ENCODE measurements at places on chromosomes 11 and 22. TPM values are rescaled to one million over a fixed set of nuclear protein-coding genes. Genes with fewer than 3 reads are reported as not detected.

The OR10A2 gene
- not detected for total RNA-seq

DNA sequence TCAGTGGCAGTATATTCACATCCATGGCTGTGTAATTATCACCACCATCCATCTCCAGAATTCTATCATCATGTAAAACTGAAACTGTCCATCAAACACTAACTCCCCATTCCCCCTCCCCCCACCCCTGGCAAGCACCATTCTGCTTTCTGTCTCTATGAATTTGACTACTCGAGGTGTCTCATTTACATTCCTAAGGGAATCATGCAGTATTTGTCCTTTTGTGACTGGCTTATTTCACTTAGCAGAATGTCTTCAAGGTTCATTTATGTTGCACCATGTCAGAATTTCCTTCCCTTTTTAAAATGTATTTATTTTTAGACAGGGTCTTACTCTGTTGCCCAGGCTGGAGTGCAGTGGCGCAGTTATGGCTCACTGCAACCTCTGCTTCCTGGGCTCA is 20.3 kb downstream of the DERL3 start:
- no peaks in the 10 kb centered on the region for H3K27me3 ChIP-seq
- no peak overlapping the region for H3K4me3 ChIP-seq
- peak overlapping the region; percentile 15 for H3K27ac ChIP-seq
- peaks cover 26% of the 10 kb centered on the region for H3K4me1 ChIP-seq
- peaks cover 53% of the 10 kb centered on the region for H3K36me3 ChIP-seq

DNA sequence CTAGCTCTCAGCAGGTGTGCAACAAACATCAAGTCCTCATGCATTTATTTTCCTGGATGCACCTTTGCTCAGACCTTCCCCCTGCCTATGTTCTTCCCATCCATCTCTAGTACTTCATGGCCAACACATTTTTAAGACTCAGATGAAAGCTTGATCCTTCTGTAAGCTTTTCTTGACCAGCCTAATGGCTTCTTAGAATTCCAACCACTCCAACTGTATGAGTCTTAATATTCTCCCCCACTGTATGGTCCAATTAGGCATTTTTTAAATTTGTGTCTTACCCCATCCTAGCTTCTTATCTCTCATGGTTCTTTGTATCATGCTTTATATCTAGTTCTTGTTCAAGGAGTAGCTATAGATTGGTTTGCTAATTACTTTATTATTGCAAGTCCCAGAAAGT is 44.8 kb downstream of the TENM4 start:
- H3K27me3 ChIP-seq, result no peaks in the 10 kb centered on the region
- H3K4me3 ChIP-seq, result no peak overlapping the region
- no peak for DNase-seq
- H3K27ac ChIP-seq, result no peak overlapping the region
- H3K4me1 ChIP-seq, result no peaks in the 10 kb centered on the region
- no peaks in the 10 kb centered on the region for H3K36me3 ChIP-seq

The BAIAP2L2 gene
- total RNA-seq, result 1.6 TPM

DNA sequence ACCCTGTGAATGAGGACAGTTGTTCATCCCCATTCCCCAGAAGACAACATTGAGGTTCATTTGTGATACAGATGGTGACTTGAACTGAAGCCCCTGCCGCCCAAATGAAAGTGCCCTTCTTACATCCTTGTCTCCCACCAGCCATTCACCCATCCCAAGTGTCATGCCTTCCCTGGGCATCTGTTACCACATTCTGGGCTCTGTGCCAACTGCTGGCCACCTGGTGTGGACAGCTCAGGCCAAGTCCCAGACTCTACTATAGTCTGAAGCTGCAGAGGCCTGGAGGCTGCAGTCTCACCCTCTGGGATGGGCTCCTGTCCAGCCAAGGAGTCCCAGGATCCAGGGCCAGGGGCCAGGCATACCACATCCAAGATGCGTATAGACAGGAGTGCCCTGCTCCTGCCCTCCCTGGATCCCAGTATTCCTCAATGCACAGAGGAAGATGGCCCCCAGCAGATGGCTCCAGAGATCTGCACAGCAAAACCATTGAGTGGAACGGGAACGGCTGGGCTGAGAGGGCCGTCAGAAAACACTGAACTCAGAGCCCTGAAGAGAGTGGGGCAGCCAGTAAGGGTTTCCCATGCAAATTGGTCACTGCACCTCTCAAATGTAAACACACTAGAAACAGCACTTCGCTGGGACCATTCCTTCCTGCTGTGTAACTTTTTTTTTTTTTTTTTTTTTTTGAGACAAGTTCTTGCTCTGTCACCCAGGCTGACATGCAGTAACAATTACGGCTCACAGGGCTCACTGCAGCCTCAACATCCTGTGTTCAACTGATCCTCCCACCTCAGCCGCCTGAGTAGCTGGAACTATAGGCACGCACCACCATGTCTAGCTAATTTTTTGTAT is 22.8 kb downstream of the ARRB1 start:
- H3K4me3 ChIP-seq, result peak overlapping the region; percentile 54
- H3K27ac ChIP-seq, result peak overlapping the region; percentile 89
- H3K27me3 ChIP-seq, result no peaks in the 10 kb centered on the region
- peaks cover 59% of the 10 kb centered on the region for H3K4me1 ChIP-seq

The OR5AL1 gene
- not detected for total RNA-seq

GRCh38 chr11:117618302-117618981 is 178.6 kb downstream of the DSCAML1 start:
- no peak for DNase-seq
- no peaks in the 10 kb centered on the region for H3K36me3 ChIP-seq
- no peaks in the 10 kb centered on the region for H3K27me3 ChIP-seq
- no peak overlapping the region for H3K4me3 ChIP-seq
- no peak overlapping the region for H3K27ac ChIP-seq
